ENCODE measurements at places on chromosomes 16 and 17.

DNA sequence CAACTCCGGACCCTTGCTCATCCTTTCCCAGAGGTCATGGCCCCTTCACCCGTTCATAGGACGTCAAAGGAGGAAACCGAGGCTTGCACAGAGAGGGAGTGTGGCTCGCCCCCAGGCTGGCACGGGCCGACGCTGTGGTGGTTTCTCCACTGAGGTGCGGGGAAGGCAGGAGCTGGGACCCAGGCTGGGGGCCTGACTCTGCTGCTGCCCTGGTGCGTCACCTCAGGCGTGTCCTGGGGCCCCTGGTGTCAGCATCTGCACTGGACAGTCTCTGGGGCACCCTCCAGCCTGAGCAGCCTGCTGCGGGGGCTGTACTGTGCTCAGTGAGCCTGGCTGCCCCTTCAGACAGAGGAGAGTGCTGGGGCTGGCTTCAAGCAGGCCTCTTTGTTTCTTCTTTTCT, 7.4 kb downstream of the MAP2K3 start:
- DNase-seq, result no peak

DNA sequence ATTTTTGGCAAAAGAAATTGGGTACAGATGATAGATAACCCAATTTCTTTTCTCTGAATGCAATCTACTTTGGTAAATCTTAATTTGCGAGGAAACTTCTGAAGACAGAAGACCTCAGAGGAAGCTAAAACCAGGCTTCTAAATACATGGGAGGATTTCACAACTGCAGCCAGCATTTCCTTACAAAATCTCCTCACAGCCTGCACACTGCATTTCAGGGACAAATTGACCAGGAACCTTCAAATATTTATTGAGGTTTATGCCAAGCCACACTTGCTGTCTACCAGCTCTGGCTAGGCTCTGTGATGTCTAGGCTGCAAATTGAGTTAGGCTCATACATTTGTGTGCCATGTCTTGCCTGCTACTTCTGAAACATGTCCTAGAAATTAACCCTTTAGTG, 167.3 kb upstream of the CDH5 start:
- peak; percentile 49 for DNase-seq

GRCh38 chr17:15660077-15660476, 24.0 kb downstream of the TRIM16 start:
- DNase-seq, result no peak

- DNase-seq, result no peak
Measured at GRCh38 chr16:3578121-3578520, 918 bp upstream of the NLRC3 start.

DNA sequence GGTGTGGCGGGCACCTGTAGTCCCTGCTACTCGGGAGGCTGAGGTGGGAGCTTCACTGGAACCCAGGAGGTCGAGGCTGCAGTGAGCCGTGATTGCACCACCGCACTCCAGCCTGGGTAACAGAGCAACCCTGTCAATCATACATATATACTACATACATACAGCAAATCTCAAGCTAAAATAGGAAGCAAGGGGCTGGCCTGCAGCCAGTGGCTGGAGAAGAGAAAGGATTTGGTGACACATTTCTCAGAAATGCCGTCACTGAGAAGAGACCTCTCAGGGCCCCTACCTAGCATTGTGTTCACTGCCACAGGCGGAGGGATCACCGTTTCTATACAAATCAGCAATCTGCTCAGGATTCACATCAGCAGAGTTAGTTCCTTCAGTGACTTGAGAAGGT, 16.9 kb downstream of the NARF start:
- peak; percentile 40 for DNase-seq

DNA sequence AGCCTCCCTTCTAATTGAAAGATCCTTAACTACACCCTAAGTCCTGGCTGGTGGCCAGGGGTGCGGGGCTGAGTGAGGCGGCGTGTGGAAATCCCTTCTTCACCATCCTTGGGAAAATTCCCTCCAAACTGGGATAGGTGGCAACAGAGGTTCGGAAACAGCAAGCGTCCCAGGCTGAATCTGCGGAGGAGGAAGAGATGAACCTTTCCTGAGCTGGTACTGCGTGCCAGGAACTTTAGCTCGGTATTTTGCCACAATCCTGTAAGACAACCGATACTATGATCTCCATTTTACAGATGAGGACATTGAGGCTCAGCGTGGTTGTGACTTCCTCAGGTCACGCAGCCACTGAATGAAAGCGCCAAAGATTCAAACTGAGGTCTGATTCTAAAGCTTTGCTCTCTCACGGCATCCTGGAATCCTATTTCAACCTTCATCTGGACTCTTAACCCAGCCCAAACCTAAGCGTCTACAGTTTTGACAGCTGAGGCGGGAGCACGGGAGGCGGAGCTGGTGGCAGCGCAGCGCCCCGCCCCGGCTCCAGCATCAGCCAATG, 583 bp upstream of the CYLD start:
- no peak for DNase-seq

- no peak for DNase-seq
Measured at GRCh38 chr16:10601444-10602408, 21.3 kb upstream of the EMP2 start.

GRCh38 chr16:80899809-80900592, 95.6 kb upstream of the CDYL2 start:
- DNase-seq, result no peak

- no peak for DNase-seq
Measured at GRCh38 chr17:61848247-61848646, 15.1 kb downstream of the BRIP1 start.

- no peak for DNase-seq
Measured at GRCh38 chr17:54937018-54937417, 31.4 kb downstream of the COX11 start.

DNA sequence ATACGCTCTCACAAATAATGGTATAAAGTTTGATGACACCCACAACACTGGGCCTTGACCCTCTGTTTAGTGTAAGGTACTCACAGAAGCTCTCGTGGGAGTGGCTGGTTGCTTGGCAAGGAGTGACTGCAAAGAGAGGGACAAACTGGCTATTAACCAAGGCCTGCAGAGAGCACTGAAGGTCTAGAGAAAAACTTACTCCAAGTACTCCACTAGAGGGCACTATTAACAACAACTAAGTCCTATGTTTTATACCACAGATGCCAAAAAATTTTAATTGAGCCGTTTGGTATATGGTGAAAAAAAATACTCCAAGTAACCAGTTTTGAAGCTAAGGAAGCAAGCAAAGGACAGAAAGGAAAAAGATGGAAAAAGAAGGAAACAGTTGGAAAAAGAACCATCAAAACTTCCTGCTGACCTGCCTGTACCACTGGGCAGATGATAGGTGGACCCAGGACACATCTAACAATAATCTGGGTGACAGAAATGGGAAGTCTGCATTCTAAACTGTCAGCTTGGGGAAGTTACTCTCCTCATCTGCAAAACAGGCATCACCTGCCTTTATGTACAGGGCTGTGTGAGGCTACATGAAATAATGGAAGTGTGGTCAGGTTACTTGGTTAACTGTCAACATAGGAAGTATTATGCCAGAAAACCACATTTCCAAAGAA, 23.2 kb downstream of the DYNC1LI2 start:
- peak; percentile 81 for DNase-seq

GRCh38 chr17:64147110-64148016, 17.4 kb upstream of the ERN1 start:
- DNase-seq, result peak; percentile 71

Data from Kasumi-1 (cell line).